Left colon (tissue), 2 donors: ENCODE measurements at places on chromosomes 2 and 18.
A peak's percentile ranks its signal among the peaks of the same experiment; 100 is the strongest.

DNA sequence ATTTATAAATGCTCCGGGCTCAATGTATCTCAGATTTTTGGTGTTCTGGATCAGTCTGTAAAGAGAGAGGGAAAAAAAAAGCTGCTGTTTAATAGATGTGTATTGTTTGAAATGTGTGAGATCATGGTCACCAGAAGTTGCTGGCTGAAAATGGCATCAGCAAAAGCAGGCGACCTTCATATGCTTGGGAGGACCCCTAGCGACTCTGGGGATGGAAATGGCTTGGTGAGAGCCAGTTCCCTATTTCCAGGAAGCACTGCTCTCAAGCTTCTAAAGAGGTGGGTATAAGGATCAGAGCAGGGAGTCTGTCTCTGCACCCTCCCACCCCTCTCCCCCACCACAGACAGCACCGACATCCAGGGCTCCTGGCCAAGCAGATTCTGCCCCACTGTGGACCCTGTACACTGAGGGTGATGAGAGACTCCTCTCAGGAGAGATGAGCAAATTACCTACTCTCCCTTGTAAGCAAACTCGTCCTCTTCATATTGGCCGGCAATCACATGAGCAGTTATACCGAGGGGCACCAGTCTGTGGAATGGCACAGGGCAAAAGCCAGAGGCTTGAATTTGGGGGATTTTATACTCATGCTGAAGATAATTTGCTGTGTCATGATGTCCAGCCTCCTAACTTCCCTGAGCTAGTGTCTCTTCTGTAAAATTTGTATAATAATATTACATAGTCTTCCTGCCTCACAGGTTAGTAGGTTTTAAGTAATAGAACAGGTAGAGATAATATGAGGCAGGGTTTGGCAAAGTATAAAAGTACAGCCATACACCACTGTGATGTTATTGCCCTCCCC, 29.6 kb downstream of the LHCGR start:
- DNase-seq: no peak

GRCh38 chr2:24912523-24912922, 7.5 kb downstream of the ADCY3 start:
- DNase-seq: peak; percentile 77

DNA sequence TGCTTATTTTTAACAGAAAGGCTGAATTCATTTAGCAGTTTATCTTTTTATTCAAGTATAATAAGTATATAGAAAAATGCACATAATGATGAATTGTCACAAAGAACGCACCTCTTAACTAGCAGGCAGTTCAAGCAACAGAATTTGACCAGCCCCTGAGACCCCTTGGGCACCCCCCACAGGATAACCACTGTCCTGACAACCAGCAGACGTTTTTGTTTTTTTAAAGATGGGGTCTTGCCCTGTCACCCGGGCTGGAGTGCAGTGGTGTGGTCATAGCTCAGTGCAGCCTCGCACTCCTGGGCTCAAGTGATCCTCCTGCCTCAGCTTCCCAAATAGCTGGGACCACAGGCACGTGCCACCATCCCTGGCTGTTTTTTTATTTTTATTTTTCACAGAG, 14.0 kb downstream of the PRELID3A start:
- DNase-seq: no peak

DNA sequence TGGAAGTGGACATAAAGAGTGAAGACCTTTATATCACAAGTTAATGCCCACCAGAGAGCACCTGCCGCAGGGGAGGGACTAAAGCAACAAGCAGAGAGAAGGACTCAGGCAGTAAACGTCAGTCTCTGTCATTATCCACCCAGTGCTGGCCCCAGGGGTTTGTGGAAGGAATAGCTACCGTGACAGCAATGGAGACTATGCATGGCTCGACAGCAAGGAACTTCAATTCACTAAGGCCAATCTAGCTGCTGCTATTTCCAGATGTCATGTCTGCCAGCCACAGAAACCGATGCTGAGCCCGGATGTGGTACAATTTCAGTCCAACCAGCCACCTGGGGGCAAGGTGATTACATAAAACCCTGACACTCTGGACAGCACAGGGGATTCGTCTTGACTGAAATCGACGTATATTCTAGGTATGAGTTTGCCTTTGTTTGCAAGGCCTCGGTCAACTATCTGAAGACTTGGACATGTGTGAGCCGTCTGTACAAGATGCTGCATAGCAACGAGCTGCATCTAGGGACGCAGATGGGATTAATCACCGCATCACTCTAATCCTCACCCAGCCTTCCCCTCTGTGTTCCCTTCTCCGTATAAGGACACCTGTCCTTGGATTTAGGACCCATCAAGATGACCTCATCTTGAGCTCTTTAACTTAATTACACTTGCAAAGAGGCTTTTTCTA, 154.1 kb upstream of the SH3BP4 start:
- DNase-seq: no peak

DNA sequence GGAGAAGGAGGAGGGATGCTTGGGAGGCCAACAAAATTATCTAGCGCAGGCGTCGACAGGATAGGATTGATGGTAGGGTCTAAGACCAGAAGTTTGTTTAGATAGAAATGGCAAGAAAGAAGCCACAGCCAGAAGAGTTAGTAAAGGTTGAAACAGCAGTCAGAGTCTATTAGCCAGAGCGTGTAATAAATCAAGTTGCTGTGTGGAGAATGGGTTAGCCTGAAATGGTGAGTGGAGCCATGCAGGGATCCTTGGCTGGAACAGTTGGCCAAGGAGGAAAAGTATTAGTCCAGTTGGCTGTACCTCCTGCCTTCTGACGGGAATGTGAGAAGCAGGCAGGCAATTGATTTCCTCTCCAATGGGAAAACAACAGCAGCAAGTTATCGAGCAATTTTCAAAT, 190.7 kb upstream of the CCDC68 start:
- DNase-seq: no peak

DNA sequence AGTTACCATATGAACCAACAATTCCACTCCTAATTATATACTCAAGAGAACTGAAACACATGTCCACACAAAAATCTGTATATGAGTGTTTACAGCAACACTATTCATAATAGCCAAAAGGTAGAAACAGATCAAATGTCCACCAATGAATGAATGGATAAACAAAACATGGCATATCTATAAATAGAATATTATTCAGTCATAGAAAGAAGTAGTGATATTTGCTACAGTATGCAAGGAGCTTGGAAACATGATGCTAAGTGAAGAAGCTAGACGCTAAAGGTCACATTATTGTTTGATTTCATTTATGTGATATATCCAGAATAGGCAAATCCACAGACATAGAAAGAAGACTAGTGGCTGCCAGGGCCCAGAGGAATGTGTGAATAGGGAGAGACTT, 92.0 kb downstream of the RTTN start:
- no peak for DNase-seq

GRCh38 chr2:215517391-215517790, 81.5 kb upstream of the FN1 start:
- no peak for DNase-seq

DNA sequence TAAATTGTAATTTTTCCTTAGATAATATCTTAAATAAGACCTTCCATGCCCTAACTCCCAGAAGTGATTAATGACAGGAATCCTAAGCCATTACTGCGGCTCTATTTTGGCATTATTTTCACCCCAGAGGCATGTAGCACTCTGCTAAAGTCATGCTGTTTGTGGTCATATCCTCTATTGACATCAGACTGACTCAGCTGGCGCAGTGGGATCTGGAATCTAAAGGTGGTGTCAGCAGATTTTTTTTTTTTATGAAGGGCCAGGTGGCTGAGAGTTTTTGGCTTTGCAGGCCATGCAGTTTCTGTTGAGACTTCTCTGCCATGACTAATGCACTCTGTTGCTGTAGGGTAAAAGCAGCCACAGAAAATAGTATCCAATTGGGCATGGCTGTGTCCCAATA, 64.1 kb upstream of the ACVR1C start:
- no peak for DNase-seq

DNA sequence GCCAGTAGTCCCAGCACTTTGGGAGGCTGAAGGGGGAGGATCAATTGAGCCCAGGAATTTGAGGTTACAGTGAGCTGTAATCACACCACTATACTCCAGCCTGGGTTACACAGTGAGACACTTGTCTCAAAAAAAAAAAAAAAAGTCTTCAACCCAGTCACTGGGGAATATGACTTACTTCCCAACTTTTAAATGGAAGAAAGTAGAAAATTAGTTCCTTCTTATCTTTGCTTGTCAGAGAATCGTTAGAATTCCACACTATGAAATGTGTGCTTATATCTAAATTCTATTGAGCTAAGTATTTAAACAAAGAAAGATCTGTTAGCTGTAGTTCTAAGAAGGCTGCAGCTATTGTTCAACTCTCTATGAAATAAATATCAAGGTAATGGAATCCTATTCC, 22.4 kb downstream of the DYNC2LI1 start:
- DNase-seq: no peak

GRCh38 chr2:189360861-189361260, 80.4 kb upstream of the WDR75 start:
- DNase-seq: no peak

GRCh38 chr2:134120406-134120732, 133.5 kb upstream of the MGAT5 start:
- no peak for DNase-seq

GRCh38 chr2:45786030-45786835, 134.8 kb downstream of the PRKCE start:
- DNase-seq: no peak

- DNase-seq: no peak
Observed at GRCh38 chr2:145221516-145221915, 701.6 kb upstream of the ZEB2 start.

DNA sequence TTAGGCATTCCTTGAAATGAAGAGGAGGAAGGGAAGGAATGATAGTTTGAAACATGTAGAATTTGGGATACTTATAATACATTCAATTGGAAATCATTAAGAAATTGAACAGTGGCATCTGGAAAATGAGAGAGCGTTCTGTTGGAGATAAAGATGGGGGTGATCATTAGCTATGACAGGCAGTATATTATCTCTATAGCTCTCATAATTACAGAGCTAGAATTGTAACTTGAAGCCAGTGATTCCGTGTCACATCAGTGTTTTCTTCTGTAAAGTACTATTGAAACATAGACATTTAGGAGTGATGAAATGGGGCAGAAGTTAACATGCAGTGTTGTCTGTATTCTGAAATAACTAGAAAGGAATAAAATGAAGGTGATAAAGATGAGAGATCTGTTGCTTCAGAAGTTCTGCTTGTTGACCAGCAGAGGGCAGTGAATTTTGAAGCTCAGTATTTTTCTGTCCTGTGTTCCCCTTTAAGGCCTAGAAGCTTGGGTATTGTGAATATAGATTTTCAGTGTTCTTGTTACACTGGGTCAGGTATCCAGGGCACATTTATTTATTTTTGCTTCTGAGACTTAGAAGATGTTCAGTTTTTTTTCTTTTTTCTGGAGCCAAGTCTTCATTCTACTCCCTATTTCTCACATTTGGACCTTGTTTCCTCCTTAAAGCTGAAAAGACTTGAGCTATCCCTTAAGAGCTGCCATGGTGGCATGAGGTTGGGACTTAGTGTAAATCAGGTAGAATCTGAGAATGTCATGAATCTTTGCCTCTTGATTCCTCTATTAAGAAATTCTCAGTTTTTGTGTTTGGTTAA, 157.4 kb downstream of the TAF4B start:
- no peak for DNase-seq

GRCh38 chr2:203451689-203452088, 83.4 kb downstream of the RAPH1 start:
- no peak for DNase-seq

DNA sequence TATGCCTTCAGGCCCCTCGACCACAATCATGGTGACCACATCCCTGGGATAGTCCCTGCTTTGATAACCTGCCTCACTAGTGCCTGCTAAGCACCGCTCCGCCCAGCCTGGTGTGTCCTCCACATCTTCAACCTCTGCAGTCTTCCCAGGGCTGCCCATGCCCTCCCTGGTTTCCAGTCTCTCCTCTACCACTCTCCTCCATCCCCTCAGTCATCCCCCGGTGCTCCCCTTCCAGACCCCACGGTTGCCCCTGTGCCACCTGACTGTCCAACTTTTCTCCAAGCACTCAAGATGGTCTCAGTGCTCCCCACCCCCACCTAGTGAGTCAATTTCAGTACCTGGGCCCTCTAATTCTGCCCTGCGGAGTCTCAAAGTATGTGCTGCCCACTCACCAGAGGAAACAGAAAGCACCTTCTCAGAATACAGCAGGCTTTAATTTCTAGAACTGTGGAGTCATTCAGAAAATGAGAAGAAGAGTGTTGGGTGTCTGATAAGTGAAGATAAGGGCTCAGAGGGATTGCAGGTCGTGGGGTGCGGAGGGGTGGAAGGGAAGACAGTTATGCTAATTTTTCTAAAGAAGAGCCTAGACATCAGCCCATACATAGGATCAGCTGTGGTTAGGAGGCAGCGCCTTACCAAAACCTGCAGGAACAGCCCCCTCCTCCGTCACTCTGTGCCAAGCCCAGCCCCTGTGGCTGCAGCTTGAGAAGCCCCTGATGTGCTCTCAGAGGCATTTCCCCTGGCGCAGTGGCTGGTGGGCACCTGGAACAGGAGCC, 53.6 kb upstream of the CAB39 start:
- DNase-seq: no peak

- DNase-seq: peak; percentile 8
Observed at GRCh38 chr18:79792096-79792987, 5.4 kb upstream of the KCNG2 start.

DNA sequence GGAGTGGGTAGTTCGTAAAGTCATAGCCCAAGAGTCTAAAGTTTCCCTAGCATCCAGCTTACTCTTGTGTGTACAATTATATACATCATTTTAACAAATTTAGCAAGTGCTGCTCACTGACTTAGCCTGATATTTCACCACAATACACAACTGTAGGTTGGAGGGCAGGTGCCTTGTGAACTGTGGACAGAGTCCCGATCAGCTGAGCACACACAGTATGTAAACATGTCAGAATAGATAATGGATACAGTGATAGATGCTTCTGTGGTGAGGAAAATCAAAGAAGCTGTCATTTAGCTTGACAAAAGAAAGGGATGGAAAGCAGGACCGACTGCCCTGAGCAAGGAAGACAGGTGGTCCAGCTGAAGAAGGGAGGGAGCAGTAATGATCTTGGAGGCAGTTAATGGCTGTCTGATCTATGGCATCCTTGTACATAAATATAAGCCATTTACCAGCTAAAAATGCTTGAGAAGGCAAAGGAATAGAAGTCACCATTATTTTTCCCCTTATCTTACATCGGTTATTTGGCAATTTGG, 372.8 kb upstream of the UBE2E3 start:
- DNase-seq: no peak

DNA sequence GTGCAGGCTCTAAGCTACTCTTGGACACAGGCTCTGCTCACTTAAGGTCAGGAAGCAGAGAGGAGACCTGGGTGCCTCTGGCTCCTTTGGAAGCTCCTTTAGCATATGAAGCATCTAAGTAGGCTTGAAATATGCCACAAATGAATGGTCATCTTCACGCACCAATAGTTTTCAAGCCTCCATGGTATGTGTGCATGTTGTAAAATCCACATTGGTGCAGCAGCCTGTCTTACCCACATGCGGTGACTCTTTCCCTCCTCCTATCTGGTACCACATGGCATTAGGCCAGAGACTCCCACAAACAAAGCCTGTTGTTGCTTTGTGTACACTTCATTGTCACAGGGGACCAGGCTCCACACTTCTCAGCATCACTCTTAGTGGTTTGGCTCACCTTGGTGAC, 442.2 kb upstream of the RAB12 start:
- DNase-seq: no peak
